ENCODE measurements at places on chromosomes 6 and 20.

DNA sequence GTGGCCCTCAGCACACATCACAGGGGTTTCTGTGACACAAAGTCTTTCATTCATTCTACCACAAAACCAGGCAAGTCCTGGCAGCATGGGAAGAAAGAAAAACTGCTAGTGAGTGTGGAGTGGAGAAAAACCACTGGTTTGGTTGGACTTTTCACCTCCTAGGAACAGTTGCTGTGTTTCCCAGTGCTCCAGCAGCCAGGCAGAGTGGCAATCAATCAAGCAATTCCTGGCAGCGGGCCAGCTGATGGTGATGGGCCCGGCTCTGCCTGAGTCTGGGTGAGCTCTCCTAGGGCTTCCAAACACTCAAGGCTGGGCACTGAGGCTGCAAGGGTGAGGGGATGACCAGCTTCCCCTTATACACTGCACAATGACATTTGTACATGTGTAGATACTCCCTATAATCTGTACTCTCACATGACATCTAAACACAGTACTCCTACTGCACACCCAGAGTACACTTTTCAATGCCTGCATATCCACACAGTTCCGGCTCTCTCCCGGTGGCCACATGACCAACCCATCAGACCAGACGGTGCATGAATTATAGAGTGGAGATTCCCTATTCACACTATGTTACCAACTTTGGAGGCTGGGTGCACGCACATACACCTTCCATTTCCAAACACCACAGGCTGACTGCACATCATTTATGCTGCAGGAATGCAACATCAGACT, 156.6 kb downstream of the UNC5CL start:
- DNase-seq, result no peak

DNA sequence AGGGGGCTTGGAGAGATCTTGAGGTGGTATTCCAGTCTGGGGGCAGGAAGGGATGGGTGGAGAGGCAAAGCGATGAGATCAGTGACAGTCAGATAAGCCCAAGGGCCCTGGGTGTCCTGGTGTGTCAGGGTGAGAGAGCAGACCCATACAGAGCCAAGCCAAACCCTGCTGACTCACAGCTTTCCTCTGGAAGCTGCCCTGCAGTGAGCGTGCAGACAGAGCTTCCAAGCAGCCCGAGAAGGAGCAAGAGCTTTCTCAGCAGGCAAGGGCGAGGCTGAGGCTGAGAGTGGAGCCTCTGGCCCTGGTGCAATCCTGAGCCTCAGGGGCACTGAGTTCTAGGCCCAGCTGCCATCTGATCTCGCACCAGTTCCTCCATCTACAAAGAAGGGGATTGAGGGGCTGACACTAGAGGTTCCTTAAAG, 91.1 kb upstream of the HIVEP1 start:
- DNase-seq, result no peak

DNA sequence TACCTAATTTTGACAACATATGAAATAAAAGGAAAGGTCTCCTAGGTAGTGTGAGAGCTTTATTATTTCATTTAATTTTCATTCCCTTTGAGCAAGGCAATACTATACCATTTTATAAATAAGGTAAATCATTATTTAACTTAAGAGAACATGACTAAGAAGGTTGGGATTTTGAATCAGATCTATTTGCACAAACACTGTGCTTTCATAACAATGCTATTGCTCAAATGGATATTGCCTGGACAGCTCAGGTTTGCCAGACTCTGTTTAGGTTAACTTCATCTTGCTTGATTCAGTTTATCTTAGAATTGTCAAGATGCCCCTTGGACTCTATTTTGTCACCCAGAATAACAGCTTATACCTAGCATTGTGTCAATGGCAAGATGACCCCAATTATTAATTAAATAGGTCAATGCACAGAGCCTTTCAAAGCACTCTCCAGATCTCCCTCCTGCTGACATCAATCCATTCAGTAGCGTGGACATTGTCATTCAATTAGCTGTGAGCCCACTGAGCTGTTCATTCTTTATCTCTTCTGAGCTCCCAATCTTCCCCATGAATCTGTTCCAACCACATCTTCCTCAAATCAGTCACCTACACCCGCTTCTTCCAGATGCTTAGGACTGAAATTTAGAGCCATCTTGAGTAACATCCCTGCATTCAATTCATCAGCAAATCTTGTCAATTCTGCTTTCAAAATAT, 42.1 kb upstream of the TMEM30A start:
- DNase-seq, result no peak

DNA sequence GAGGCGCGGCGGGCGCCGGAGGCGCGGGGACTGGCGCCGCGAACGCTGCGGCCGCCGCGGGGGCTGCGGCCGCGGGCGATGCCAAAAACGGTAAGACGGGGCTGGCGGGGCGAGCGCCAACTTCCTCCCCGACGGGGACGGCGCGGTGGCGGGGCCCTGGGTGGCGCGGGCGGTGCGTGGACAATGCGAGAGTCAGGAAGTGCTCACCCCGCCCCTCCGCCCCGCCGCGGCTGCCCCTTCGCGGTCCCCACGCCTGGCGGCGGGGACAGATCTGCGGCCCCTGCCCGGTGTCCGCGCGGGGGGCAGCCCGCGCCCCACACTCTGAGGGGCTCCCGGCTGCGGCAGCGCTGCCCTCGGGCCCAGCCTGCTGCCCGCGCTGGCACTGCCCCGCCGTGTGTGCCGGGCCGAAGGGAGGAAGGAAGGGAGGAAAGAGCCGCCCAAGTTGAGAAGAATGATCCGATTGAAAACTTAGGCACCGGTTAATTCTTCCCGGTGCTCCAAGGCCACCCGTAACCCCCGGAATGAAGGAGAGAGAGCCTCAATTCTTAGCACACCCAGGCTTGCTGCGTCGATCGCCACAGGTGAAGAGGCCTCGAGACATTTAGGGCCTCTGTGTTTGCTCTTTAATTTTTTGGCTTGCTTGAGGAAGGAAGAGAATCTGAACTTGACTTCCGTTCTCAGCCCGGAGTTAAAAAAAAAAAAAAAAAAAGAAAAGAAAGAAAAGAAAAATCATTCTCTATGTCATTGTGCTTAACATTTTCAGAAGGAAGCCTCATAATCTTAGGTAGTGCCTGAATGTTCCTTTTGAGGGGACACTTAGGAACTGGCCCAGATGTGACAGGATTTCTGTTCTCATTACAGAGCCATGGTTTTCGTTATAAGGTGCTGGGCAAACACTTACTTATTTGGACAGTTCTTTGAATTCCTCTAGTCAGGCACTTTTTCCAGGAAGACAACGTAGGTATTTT, 982 bp downstream of the HECA start:
- peak; percentile 72 for DNase-seq

- DNase-seq, result no peak
Observed at GRCh38 chr20:9130521-9130920, 61.6 kb downstream of the PLCB4 start.

- DNase-seq, result no peak
Observed at GRCh38 chr6:2809015-2809414, 32.6 kb downstream of the SERPINB1 start.

GRCh38 chr6:99745651-99746050, 139.0 kb downstream of the PRDM13 start:
- DNase-seq, result no peak

DNA sequence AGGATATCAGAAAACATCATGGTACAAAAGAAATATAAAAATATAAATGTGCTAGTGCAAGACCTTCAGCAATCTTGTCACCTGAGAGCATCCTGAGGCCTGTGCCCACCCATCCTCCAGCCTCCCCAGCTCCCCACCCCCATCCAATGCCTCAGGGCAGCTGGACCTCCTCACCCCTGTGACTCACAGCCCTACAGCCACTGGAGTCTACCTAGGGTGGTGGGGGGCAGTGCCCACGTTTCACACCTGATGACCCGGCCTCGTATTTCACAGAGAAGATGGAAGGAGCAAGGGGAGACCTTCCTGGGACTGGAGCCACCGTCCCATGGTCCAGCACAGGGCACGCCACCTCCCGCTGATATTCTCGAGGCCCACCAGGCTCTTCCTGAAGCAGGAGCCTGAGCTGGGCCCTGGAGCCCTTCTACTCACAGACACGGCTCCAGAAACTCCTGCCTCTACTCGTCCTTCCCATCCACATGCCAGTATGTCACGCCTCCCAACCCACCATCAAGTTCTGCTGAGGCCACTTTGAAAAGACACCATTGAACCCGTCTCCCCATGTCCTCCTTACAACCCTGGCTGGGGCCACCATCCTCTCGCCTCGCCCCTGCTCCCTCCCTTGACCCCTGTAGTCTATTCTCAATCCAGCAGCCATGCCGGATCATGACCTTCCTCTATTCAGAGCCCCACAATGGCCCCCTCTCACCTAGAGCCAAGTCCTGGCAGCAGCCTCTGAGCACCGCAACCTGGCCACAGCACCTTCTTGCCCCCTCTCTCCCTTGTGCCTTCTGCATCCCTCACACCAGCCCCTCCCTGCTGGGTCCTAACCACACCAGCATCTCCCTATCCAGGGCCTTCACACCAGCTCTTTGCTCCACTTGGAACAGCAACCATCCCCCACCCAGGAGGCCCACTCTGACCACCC, 13.3 kb downstream of the APMAP start:
- DNase-seq, result no peak

DNA sequence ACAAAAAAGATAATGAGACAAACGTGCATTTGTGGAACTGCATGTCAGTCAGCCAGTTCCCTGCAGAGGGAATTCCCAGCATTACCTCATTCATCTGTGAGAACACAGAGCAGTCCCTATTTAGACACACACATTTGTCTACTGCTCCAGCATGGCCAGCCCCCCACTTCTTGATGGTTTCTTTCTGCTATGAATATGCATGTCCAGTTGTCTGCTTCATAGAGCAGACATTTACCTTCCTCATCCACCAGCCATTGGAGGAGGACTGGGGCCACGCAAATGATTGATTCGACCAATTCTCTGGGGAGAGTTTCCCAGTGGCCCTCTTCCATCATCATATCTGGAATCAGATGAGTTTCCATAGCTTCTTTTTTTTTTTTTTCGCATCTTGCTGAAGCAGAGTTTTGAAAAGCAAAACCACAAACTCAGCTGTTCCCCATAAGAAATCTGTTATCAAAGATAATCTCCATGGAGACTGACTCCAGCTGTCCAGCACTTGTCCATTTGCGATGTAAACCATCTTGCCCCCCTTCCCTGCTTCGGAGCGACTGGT, 11.8 kb downstream of the ENPP1 start:
- no peak for DNase-seq

- no peak for DNase-seq
Observed at GRCh38 chr6:113067612-113068275, 720.6 kb downstream of the RFPL4B start.

- DNase-seq, result no peak
Observed at GRCh38 chr6:72636786-72637185, 14.9 kb downstream of the KCNQ5 start.

DNA sequence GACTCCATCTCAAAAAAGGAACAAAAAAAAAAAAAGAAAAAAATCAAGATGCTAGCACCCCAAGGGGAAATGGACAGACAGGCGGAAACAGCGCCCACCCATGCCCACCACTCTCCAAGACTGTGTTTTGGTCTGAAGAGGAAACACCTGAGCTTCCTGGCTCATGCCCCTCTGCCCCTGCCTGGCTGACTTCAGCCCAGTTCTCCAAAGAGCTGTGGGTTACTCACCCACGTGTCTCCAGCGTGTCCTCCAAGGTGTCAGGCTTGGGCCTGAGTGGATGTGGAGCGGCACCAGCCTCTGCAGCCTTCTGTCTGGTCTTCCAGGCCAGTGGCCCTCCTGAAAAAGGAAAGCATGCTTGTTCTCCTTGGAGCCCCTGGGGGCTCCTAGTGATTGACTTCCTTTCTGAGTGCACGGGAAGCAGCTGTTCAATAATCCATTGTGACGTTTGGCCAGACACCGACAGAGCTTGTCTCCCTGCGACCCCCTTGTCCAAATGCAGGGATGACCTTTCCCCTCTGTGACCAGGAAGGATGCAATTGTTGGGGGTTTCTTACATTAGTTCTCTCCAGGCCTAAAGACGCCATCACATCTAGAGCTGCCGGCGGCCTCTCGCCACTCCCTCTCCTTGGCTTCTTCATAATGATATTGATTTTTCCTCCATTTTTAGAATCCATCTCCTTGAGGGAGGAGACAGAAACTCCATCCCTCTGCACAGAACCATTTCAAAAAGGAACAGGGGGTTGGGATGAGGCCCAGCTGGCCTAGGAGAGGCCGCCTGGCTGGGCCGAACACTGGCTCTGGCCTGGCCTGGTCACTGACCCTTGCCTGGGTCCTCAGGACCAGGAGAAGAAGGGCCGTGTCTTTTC, 58.4 kb downstream of the ADNP start:
- no peak for DNase-seq

GRCh38 chr20:56857950-56858349, 228.8 kb downstream of the TFAP2C start:
- DNase-seq, result no peak

- no peak for DNase-seq
Observed at GRCh38 chr20:57794600-57795341, 85.0 kb upstream of the PMEPA1 start.

DNA sequence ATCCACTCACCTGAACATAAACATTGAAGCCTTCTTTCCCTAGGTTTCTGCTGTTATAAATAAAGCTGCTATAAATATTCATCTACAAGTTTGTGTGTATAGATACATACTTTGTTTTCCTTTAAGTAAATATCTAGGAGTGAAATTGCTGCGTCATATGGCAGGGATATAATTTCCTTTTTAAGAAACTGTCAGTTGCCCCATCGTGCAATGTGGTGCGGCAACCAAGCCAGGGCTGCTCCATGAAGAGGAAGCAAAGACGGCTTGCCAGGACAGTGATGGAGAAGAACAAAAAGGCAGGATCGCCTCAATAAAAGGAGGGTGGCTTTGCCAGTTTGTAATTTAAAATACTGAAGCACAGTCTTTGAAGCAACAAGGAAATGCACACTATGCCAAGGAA, 36.6 kb downstream of the CITED2 start:
- no peak for DNase-seq

- no peak for DNase-seq
Observed at GRCh38 chr6:20242397-20242796, 30.1 kb upstream of the MBOAT1 start.

DNA sequence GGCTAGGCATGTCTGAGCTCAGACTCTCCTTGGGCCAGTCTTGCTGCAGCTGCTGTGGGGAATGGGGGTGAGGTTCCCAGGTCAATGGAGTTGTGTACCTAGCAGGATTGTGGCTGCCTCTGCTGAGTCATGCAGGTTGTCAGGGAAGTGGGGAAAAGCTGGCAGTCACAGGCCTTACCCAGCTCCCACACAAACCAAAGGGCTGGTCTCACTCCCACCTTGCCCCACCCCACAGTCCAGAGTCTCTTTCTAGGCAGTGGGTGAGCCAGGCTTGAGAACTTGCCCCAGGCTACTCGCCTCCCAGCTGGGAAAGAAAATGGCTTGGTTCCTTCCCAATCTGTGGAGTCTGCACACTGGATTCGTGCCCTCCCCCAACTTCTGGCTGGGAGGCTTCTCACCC, 65.7 kb downstream of the SCP2D1 start:
- DNase-seq, result no peak

GRCh38 chr20:6055981-6056569, 2.2 kb upstream of the LRRN4 start:
- DNase-seq, result no peak

- no peak for DNase-seq
Observed at GRCh38 chr20:37095108-37095598, 644 bp downstream of the RBL1 start.

- DNase-seq, result no peak
Observed at GRCh38 chr20:37729909-37730308, 36.1 kb downstream of the CTNNBL1 start.

- DNase-seq, result no peak
Observed at GRCh38 chr6:31246051-31246521, 25.8 kb downstream of the HLA-C start.

Measured in activated T-cell treated with anti-CD3 and anti-CD28 coated beads, Interleukin-2, amount 50 U/mL, for 48 hours (primary cell).